ENCODE measurements at places on chromosomes 11 and 22.
A peak's percentile ranks its signal among the peaks of the same experiment; 100 is the strongest.

DNA sequence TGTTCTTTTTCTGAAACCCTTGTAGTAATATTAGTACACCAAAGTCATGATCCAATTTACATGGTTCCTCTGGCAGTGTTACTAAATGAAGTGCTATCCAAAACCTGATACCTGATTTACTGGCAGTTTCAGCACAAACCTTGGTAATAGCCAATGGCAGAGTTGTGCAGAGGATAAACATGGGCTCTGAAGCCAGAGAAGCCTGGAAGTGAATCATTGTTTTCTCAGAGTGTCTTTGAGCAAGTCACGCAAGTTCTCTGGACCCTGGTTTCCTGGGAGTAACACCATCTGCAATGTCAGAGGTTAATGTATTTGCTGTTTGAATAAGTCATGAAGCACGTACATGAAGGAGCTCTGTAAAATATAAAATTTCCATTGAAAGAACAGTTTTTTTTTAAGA is 222.3 kb upstream of the NARS2 start:
- no peak for DNase-seq

GRCh38 chr22:30347255-30347892 is 9.3 kb downstream of the SF3A1 start:
- no peak for DNase-seq

GRCh38 chr11:16921019-16921418 is 93.2 kb downstream of the PLEKHA7 start:
- DNase-seq = no peak

DNA sequence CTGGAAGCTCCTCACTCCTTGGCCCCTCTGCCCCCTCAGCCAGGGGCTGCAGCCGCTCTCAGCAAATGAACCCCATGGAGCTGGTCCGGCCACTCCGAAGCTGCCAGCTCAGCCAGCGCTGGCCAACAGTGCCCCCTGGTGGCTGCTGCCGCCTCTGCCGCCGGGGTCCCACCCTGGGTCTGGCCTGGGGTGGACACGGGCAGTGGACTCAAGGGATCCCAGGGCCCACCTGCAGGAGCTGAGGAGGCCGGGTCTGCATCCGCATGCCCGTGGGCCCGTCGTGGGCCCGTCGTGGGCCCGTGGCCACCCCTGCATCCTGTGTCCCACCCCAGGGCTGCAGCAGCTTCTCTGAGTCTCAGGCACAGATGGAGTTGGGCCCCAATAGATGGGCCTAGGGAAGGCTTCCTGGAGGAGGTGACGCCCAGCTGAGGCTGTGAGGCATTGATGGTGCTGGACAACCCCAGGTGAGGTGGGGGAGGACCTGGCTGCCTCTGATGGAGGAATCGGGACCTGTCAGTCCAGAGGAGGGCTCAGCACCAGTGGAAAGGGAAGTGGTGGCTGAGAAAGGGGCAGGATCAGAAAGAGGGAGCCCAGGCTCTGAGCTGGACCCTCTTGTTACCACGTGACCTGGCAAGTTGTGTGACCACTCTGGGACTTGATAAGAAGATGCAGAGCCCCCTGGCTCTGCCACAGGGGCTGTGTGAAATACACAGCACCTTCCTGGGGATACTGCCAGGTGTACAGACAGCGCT is 522.3 kb downstream of the BRD1 start:
- DNase-seq = peak; percentile 0

GRCh38 chr22:20741008-20741633 is 32.8 kb upstream of the SERPIND1 start:
- DNase-seq = no peak

DNA sequence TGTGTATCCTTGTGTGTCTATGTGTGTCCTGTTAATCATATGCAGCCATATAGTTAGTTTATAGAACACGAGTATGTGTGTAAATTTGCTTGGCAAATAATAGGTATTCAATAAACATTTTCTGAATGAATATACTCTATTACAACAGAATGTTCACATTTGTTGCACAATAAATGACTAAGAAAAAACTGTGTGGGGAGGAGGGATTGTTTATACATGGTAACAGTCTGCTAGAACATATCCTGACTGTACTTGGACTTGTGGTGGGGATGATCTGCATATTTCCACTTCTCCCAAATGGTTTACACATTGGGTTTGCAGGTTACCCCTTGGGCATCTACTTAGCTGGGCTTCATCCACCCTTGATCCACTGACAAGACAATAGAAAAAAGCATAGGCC is 194.6 kb downstream of the INSC start:
- DNase-seq = no peak

Data from NCI-H1092 treated with DMSO at 0.1 percent for 48 hours (cell line).